ENCODE measurements at places on chromosomes 4 and X.

DNA sequence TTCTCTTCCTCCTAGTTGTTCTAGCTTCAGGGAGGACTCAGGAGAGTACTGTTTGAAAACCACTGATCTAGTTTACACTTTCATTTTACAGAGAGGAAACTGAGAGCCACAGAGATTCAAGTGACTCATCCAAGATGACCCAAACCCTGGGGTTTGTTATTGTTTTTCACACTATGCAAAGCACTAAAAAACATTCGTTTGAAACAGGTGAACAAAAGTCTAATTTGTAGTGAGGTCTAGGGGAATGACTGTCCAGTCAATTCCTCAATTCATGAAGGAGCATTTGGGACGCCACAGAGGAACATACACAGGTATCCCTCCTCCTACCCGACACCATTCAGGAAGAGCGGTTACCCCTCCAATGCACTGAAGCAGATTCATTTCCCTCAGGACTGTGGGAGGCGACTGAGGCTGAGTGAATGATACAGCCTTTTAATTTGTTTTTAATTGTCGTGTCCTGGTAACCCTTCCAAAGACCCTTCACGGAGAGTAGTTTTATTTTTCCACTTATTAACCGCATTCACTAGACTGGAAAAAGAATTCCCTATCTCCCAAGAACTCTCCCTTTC lies 30.3 kb downstream of the TLR10 start:
- no peak for DNase-seq

DNA sequence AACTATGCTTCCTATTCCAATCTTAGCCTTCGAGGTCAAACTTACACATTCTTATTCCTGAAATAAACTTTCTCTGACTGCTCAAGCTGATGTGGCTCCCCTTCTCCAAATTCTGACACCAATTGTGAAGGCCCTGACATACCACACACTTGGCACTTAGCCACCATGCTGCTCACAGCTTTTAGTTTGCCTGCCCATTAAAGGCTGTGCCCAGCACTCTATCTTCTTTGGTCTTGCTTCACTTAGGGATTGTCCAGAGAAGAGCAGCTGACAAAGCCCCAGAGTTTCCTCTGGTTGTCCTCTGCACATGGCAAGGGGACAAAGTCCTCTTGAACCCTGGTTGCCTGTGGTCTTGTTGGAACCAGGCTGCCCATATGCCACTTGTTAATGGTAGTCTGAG lies 126.1 kb downstream of the ARHGEF9 start:
- no peak for DNase-seq

DNA sequence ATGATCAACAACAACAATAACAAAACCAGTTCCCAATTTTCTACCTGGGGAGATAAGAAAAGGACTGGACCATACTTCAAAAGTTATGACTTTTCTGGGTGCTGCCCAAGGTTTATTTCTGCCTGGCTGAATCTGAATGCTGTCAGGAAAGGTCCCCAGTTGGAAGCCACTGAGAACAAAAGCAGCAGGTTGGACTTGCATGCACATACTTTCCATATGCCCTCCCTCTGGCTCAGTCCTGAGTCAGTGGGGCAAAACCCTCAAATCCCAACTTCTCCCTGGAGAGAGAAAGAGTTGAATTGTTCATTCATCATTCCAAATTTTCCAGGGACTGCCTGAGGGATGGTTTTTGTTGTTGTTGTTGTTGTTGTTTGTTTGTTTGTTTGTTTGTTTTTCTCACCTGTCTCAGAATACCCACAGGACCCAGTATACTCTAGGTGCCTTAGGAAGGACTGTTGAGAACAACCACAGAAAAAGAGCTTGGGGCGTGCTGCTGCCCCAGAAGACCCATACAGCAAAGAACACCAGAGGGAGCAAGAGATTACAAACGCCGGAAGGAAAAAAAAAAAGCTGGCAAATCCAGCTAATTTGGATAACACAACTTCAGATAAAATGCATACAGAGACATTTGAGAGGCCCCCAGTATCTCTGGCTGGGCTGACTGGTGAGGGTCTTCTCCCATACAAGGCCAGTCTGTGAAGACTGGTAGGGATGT lies 138.9 kb upstream of the INPP4B start:
- DNase-seq: no peak

GRCh38 chr4:24975510-24975909 lies 55.2 kb downstream of the LGI2 start:
- no peak for DNase-seq

Measured in C1 segment of cervical spinal cord (tissue), 14 donors.